ENCODE measurements at places on chromosomes 5 and 9.

GRCh38 chr5:10334831-10335230 is 18.7 kb upstream of the MARCHF6 start:
- no peak for DNase-seq

DNA sequence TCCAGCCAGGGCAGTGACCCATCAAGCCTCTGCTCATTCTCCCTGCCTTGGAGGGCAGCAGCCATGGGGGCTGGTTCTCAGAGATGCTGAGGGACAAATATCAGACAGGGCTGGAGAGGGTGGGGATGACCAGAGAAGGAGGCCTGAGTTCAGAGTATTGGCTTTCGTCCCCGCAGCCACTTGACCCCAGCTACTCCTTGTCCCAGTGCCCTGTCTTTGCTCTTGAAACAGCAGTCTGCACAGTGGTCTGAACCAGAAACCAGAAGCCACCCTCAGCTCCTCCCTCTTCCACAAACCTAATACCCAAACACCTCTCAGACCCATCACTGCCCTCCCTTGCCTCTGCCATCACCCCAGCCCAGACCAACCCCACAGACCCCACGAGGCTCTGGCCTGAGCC is 36.3 kb upstream of the SMIM23 start:
- no peak for DNase-seq

DNA sequence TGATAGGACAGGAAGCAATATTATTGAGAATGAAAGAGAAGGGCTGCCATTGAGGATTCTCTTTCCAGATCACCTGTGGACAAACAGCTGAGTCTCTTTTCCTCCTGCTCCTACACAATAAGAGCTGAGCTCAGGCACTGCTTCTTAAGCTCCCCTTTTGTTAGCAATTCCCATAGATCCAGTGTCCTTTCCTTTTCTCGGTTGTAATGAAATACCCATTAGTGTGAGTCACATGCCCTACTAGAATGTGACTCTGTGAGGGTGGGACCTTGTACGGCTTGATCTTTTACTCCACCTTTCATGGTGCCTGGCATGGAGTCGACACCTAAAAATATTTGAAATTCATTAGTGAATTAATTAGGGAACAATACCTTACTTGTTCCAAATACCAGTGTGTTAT is 269.2 kb downstream of the NR3C1 start:
- no peak for DNase-seq

GRCh38 chr9:18007621-18008020 is 428.8 kb downstream of the SH3GL2 start:
- no peak for DNase-seq

DNA sequence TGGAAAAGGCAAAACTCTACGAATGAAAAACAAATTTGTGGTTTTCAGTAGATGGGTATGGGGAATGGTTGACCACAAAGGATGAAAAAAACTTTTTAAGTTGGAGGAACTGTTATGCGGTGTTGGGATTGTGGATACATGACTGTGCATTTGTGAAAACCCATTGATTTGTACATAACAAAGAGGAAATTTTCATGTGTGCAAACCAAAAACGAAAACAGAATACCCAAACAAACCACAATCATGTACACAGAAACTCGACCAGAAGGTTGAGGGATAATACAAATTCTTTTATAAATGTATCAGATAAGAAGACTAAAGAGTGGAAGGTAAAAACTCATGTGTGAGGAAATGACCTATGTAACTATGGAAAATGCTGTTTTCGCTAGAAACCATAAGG is 1012.4 kb downstream of the CDH18 start:
- no peak for DNase-seq

- no peak for DNase-seq
Measured at GRCh38 chr5:38008198-38008597, 168.4 kb upstream of the GDNF start.

GRCh38 chr5:135710045-135710675 is 124.3 kb upstream of the SLC25A48 start:
- DNase-seq, result no peak

GRCh38 chr5:142070734-142071133 is 37.8 kb upstream of the NDFIP1 start:
- DNase-seq, result no peak

GRCh38 chr5:58961631-58962280 is 378.9 kb downstream of the RAB3C start:
- DNase-seq, result no peak

DNA sequence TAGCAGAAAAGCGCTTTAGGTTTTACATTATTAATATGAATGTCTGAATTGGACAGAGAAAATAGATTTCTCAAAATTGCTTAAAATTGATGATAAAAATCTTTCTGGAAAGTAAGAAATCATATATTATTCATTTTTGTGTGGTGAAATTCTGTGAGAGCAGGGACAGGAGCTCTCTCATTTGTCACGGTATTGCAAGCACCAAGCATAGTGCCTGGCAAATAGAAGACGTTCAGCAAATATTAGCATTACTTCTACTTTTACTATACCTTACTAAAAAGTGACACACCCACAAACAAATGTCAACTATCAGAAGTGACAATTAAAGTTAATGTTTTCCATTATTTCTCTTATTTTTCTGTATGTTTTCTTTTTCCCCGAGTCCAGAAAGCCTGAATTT is 69.1 kb downstream of the XRCC4 start:
- DNase-seq, result no peak

DNA sequence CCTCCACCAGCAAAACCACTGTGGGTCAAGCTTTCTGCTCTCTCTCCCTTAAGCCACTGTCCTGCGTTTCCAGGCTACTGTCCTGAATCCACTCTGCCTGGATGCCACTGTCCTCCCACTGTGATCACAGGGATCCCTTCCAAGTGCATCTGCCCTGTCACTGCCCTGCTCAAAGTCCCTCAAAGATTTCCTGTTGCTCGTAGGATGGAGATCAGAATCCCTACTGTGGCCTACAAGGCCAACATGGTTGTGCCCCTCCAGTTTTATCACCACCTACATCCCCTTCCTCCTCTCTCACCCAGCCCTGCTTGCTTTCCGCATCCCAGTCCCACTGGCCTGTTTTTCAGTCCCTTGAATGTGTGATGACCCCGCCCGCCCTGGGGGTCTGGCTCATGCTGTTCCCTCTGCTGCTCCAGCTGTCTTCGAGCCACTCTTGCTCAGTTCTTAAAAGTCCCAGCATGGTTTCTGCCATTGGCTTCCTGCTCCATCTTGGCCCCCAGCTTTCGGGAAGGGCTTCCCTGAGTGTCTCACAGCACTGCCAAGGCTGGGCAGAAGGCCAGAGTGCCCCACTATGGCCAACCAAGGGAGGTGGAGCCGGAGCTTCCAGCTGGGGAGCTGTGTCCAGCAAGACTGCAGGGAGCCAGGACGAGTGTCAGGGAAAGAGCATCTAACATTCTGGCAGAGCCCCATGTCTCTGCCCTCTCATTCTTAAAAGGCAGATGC is 12.9 kb upstream of the FRRS1L start:
- DNase-seq, result no peak

- DNase-seq, result no peak
Measured at GRCh38 chr5:68261569-68262065, 46.1 kb downstream of the PIK3R1 start.

- DNase-seq, result no peak
Measured at GRCh38 chr5:110251366-110251765, 475.1 kb downstream of the TMEM232 start.

- DNase-seq, result no peak
Measured at GRCh38 chr9:16873126-16873802, 2.8 kb upstream of the BNC2 start.

GRCh38 chr5:133854554-133854953 is 113.9 kb downstream of the C5orf15 start:
- no peak for DNase-seq

DNA sequence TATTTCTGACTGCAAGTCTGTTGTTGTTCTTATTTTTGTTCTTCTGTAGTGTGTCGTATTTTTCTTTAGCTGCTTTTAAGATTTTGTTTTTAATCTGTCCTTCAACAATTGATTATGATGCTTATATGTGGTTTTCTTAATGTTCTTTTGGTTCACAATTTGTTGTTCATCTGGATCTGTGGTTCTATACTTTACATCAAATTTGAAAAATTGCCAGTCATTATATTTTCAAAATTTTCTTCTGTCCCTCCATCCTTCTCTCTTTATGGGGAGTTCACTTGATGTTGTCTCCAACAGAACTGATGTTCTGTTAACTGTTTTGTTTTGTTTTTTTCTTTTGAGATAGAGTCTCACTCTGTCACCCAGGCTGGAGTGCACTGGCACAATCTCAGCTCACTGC is 378.5 kb upstream of the CD180 start:
- no peak for DNase-seq

DNA sequence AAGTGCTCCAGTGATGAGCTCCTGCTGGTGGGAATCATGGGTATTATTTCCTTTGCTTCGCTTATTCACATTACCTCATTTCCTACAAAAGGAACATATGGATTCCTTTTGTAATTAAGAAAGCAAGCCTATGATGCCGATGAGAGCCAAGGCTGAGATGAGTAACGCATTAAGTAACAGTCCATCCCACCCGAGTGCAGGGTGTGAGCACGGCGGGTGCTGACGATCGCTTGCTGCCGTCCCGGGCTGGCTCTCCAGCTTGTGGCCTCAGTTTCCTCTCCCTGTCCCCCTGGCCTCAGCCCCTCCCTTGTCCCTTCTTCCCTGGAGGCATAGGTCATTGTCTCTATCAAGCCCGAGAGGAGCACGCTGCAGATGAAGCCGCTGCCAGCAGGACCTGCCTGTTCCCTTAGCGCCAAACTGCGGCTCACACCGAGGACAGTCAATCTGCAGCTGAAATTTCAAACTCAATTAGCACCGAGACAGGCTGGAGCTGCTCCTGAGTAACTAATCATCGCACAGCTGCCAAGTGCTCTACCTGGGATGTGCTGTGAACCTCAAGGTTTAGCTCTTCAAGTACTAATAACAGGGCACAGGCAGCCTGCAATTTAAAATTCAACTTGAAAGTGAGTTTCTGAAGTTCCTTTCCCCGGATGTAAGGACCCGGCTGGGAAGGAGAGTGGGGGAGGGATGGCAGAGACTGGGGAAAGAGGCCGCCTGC is 115.2 kb upstream of the RAPGEF1 start:
- DNase-seq, result no peak

- DNase-seq, result no peak
Measured at GRCh38 chr5:40440746-40441145, 239.0 kb upstream of the PTGER4 start.

DNA sequence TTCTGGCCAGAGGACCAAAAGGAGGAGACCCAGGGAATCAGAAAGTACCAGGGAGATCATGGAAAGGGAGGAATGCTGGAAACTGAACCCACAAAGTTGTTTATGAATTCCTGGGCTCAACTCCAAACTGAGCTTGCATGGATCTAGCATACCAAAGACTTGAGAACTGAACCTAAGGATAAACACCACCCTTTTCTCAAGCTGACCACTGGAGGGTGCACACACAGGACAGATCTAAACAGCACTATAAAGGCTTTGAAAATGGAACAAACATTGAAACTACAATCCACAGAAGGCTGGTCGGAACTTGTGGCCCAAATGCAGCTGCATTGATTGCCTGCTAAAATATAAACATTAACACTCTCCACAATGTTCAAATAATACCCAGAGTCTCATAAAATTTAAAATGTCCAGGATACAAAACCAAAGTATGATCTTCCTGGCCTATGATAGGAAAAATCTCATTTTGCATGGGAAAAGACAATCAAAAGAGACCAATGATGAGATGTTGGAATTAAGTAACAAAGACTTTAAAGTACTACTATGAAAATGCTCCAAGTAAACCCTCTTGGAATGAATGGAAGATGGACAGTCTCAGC is 15.6 kb upstream of the IRF1 start:
- peak; percentile 62 for DNase-seq

- no peak for DNase-seq
Measured at GRCh38 chr5:142643634-142644033, 42.3 kb downstream of the FGF1 start.

GRCh38 chr5:128349044-128349858 is 188.8 kb downstream of the FBN2 start:
- DNase-seq, result no peak

- DNase-seq, result no peak
Measured at GRCh38 chr5:162288647-162289296, 221.2 kb downstream of the GABRG2 start.

- no peak for DNase-seq
Measured at GRCh38 chr5:81021951-81022687, 62.0 kb downstream of the RASGRF2 start.

GRCh38 chr9:98401140-98402018 is 145.9 kb upstream of the TBC1D2 start:
- DNase-seq, result no peak

GRCh38 chr5:156093024-156093423 is 233.9 kb upstream of the SGCD start:
- no peak for DNase-seq

GRCh38 chr5:141521244-141521781 is 32.4 kb downstream of the PCDHGC5 start:
- no peak for DNase-seq

- no peak for DNase-seq
Measured at GRCh38 chr5:132083071-132083678, 9.6 kb downstream of the CSF2 start.

DNA sequence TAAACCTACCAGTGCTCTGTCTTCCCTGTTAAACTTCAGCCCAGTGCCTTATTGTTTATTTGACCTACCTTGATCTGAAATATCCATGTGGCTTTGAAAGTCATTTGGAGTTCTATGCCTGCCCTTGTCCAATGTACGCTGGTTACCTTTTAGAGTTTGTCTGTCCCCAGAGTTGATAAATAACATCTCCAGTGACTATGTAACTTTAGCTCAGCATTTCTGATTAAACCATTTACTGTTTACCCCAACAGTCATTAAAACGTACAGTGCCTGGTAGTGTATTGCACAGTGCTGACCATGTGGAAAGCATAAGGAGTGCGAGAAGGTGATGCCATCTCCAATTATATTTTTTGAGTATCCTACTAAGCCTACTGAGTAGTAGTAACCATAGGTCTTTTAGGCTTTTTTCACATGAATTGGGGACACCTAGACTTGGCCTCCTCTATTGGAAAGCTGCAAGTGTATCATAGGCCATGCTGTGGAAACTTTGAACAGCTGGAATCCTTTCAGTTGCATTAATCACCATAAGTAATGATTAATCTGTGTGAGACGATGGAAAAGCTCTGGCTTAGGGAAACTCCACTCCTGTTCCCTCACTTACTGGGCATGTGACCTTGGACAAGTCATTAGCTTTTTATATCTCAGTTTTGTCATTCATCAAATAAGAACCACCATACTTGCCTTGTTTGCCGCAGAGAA is 93.5 kb downstream of the MAST4 start:
- no peak for DNase-seq

DNA sequence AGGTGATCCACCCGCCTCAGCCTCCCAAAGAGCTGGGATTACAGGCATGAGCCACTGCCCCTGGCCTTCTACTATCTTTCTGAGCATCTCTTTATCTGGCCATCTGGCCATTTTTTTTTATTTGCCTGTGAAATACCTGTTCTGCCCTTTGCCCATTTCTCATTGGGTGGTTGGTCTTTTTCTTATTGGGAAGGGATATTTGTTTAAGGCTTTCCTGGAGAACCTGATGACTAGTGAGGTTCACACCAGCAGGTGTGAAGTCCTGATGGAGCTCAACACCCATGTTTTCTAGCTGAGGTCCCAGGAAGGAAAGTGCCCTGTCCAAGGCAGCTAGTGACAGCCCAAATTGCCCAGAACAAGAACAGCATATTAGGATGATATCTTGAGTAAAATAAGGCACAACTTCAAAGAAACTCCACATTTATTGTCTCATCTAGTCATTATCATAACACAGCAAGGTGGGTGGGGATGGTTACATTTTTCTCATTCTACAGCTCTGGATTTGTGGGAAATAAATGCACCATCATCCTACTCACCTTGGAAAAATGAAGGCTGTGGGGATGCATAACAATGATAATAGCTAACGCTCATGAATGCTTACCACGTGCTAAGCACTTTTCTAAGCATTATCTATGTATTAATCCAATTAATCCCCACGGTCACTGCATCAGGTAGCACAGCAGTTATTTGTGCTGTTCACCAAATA is 20.3 kb downstream of the SLC36A3 start:
- no peak for DNase-seq

- peak; percentile 41 for DNase-seq
Measured at GRCh38 chr5:59496524-59497134, 396.9 kb downstream of the PDE4D start.

Measured in OCI-LY7 (cell line).